ENCODE measurements at places on chromosomes 7 and 10. TPM values are rescaled to one million over a fixed set of nuclear protein-coding genes. Genes with fewer than 3 reads are reported as not detected.

- DNase-seq: no peak
Observed at GRCh38 chr7:92827464-92828120, 8.8 kb downstream of the CDK6 start.

GRCh38 chr7:80347173-80347572, 164.7 kb downstream of the GNAT3 start:
- DNase-seq: no peak

DNA sequence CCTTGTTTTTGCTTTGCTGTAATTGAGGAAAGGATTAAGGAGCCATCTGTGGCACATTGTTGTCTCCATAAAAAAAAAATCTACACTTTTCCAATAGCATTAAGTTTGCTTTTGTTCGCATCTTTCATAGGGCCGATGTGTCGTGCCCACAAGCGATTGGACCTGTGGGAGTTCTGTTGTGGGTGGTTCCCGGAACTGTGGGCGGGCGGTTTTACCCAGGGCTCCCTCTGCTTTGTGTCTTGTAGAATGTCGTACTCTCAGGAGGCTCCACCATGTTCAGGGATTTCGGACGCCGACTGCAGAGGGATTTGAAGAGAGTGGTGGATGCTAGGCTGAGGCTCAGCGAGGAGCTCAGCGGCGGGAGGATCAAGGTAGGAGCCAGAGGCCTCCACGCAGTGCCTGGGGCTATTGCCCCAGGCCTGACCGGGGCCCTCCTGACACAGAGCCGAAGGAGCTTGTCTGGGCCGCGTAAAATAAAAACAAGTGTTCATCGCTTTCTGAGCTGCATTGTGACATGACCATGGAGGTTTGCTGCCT, 92.4 kb downstream of the ACTR3B start:
- no peak for DNase-seq

- DNase-seq: no peak
Observed at GRCh38 chr7:71350680-71351079, 218.7 kb downstream of the GALNT17 start.

- DNase-seq: no peak
Observed at GRCh38 chr7:48244864-48245271, 73.6 kb downstream of the ABCA13 start.

GRCh38 chr10:60417901-60418300, 28.2 kb upstream of the ANK3 start:
- no peak for DNase-seq

GRCh38 chr7:152313831-152314604, 121.8 kb downstream of the KMT2C start:
- DNase-seq: no peak

DNA sequence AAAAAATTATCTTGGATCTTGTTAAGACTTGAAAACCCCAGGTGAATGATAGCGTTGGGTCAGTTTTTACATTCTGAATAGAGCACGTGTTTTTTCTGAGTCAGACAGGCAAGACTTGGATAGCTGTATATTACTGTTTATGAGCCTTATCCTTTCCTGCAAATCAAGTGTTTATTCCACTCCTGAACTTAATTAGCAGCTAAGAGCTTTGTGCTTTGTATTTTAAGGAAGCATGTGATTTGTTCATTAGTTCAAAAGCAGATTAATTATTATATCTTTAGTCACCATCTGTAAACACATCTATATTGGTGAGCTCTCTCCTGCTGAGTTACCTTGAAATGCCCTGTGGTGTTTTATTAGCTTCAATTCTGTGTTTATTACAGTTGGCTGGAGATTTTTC, 98.6 kb upstream of the PRPS1L1 start:
- DNase-seq: no peak

DNA sequence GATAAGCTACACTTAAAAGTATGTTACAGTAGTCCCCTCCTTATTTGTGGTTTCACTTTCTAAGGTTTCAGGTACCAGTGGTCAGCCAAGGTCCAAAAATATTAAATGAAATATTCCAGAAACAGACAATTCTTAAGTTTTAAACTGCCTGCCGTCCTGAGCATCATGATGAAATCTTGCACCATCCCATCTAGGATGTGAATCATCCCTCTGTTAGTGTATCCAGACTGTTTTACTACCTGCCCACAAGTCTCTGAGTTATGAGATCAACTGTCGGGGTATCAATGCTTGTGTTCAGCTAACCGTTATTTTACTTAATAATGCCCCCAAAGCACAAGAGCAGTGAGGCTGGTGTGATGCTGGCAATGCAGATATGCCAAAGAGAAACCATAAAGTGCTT, 11.4 kb downstream of the KDM7A start:
- DNase-seq: no peak

- no peak for DNase-seq
Observed at GRCh38 chr7:114589436-114589835, 174.8 kb downstream of the FOXP2 start.

DNA sequence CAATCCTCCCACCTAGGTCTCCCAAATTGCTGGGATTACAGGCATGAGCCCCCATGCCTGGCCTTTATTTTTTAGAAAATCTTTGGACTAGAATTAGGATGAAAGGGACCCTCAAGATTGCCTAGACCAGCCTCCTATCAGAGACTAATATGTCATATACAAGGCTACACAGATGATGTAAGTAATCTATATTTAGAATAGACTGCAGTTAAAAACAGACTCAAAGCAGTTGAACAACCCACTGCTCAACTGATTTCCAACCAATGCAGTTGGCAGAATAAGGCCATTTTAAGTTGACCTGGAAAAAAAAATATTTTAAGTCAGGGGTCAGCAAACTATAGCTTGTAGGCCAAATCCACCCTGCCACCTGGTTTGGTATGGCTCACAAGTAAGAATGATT, 27.7 kb downstream of the PSPH start:
- DNase-seq: no peak

DNA sequence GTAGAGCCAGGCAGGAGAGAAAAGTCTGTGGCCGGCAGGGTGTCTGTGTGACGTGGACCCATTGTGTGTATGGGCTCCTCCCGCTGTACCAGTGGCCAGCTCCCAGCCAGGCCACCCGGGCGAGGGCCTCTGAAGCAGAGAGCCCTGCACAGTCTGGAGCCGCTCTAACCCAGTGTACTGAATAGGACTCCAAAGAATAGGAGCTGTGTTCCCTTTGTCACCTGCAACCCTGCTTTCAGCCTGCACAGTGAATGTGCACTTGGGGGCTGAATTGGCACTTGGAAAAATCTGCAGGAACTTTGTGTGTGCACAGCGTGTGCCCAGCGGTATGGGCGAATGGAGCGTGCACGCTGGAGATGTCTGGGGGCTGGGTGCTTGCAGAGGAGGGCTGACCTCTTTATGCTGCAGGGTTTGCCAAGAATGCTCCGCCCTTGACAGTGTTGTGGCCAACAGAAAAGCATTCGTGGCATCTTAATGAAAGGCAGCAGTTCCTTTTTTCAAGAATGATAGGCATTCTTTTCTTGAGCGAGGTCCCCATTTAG, 216.2 kb downstream of the AUTS2 start:
- DNase-seq: no peak

- no peak for DNase-seq
Observed at GRCh38 chr10:99850767-99851340, 68.4 kb downstream of the ABCC2 start.

GRCh38 chr7:85160223-85160622, 26.6 kb downstream of the SEMA3D start:
- DNase-seq: no peak

DNA sequence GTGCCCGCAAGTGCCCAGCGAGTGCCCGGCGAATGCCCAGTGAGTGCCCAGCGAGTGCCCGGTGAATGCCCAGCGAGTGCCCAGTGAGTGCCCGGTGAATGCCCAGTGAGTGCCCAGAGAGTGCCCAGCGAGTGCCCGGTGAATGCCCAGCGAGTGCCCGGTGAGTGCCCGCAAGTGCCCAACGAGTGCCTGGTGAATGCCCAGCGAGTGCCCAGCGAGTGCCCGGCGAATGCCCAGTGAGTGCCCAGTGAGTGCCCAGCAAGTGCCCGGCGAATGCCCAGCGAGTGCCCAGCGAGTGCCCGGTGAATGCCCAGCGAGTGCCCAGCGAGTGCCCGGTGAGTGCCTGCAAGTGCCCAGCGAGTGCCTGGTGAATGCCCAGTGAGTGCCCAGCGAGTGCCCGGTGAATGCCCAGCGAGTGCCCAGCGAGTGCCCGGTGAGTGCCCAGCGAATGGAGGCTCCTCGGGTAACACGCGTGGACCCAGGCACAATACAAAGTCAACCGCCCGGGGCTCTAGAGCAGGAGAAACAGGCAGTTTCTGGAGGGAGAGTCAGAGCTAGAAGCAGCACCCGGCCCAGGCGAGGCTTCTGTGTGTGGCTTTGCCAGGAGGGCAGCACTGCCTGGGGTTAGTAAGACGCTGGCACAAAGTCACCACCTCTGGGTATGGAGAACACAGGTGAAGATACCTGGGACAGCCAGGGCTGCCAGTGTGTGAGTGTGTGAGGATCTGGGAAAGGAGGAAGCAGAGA, 38.2 kb upstream of the CFAP46 start:
- DNase-seq: no peak

DNA sequence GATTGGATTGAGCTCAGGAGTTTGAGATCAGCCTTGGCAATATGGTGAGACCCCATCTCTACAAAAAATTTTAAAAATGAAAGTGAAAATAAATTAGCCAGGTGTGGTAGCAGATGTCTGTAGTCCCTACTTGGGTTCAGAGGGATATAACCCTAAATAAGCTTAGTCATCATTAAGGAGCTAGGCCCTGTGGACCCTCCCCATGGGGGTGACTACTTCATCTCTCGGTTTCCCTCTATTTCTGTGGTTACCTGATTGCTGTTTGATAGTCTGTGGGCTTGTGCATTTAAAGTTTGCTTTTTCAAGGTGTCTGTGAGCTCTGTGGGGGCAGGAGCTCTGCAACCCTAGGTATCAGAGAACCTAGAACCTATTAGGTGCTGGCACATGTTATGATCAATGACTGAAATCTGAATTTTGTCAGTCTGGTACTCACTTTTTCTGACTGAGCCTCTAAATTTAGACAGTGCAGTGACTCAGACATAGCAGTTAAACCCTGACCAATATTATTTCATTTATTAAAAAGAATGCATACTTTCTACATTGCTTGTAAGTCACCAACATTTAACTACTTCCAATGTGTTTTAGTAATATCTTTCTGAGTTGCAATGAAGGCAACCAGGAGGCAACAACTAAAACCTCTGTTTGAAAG, 8.1 kb upstream of the CUZD1 start:
- DNase-seq: no peak

- DNase-seq: no peak
Observed at GRCh38 chr7:18555968-18556367, 60.4 kb downstream of the HDAC9 start.

- DNase-seq: no peak
Observed at GRCh38 chr10:17175551-17175950, 25.9 kb downstream of the TRDMT1 start.

DNA sequence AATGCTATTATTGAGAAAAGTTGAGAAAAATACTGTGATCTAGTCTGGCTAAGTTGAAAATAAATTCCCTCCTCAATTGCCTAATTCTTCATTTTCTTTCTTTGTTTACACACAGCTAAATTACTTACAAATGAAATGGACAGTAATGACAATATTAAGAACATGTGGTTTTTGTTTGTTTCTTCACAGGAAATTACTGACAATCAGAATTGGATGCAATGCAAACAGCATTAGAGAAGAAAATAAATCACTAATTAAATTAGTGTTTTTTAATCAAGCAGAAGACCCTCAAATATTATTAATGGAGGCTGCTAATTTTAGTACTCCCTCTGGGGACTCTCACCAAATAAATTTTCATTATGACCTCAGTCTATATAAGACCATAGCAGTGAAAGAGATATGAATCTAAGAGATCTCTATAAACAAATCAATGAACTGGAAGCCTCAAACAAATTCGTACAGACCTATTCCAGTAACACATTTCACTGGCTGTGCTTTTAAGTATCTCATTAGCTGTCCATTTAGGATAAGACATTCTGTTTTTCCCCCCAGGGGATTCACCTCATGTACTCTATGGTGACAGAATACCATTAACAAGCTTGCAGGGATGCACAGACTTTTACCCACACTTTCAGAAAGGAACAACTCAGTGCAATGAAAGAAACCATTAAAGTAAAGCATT, 202.0 kb upstream of the DGKB start:
- DNase-seq: no peak

DNA sequence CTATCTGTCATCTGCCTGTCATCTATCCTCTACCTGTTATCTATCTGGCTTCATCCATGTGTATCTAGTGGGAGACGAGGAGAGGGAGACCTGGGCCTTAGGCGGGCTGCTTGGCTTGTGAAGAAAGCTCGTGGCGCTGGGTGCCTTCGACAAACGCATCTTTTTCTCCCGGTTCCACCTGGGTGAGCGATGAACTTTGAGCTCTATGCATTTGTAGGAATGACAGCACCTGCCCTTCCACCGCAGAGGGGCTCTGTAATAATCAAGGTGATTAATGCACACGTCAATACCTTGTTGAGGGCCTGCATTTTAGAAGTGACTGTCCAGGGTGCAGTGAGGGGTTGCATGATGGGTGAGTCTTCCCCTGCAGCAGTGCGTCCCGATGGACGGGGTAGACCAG, 2.6 kb upstream of the VIPR2 start:
- no peak for DNase-seq

DNA sequence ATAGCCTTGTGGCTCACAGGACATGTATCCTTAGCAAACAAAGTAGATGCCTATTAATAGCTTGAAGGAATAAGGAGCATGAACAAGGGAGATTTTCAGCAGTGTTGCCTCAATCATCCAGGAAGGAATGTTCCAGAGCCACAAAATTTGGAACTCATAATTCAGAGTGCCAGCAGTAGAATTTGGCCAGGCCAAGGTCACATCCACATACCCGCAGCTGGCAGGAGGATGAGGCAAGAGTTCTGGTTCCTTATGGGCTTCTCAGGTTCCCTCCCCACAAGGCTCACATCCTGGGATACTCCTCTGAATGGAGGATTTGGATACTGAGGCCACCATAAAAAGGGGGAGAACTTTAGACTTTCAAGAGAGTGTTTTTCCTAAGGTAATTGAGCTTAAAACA, 45.8 kb downstream of the SUFU start:
- DNase-seq: no peak

GRCh38 chr10:90930971-90931871, 10.3 kb upstream of the ANKRD1 start:
- no peak for DNase-seq

DNA sequence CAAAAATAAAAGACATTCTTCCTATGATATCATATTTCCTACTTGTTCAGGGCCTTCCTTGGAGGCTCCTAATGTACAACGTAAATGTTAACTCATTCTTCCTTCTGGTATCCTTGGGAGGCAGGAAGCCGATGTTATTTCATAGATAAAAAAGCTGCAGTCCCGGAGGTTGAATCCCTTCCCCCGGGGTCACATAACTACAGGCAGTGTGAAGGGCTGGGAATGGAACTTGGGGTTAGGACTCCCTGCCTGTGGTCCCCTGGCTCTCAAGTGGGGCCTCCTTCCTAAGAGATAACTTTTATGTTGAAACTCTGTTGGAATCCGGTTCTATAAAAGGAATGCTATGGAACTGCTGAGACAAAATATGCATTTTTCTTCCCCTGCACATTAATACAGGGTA, 14.9 kb upstream of the CCDC3 start:
- DNase-seq: no peak

SDHAF3 gene
- total RNA-seq: 20.6 TPM

HOXA6 gene
- not detected for total RNA-seq

INPP5F gene
- 45.9 TPM for total RNA-seq

PTPN20 gene
- total RNA-seq: 2.1 TPM

C10orf62 gene
- total RNA-seq: not detected

SCIN gene
- total RNA-seq: not detected

NUTM2A gene
- total RNA-seq: 1.0 TPM

FAM53B gene
- total RNA-seq: 70.9 TPM

SAP25 gene
- 13.8 TPM for total RNA-seq

GFRA1 gene
- not detected for total RNA-seq

ADAMTS14 gene
- total RNA-seq: not detected

Data from activated B cell treated with CpG ODN at 0.5 μM for 24 hours (primary cell).